ENCODE measurements at places on chromosomes 16 and 17.

- DNase-seq = no peak
These were observed 1.4 kb downstream of the RAB26 start for GRCh38 chr16:2149630-2150417.

GRCh38 chr16:67063008-67063407 is 34.1 kb downstream of the CBFB start:
- no peak for DNase-seq

- no peak for DNase-seq
These were observed at the start of gene HS3ST2 for GRCh38 chr16:22813948-22814710. Gene HS3ST2, plus strand, starts transcription at chr16:22814162. Its CDS starts 449 bp downstream, at chr16:22814611.

- DNase-seq = no peak
These were observed 8.2 kb upstream of the STH start for GRCh38 chr17:45990886-45991285.

DNA sequence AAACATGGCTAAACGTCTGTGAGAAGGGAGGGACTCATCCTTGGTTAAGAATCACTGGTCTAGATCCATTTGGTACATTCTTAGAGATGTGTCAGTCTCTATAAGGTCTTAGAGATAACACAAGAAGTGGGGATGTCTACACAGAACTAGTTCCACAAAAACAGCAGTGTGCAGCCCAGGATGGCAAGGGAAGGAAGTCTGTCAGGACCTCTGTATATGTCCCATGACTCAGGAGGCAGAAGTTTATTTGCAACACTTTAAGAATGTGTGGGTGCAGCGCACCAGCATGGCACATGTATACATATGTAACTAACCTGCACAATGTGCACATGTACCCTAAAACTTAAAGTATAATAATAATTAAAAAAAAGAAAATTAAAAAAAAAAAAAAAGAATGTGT is 548.5 kb upstream of the SOX9 start:
- DNase-seq = no peak

GRCh38 chr17:17710728-17711541 is 29.7 kb downstream of the RAI1 start:
- DNase-seq = no peak

- DNase-seq = no peak
These were observed 19.7 kb downstream of the QPRT start for GRCh38 chr16:29698484-29699323.

DNA sequence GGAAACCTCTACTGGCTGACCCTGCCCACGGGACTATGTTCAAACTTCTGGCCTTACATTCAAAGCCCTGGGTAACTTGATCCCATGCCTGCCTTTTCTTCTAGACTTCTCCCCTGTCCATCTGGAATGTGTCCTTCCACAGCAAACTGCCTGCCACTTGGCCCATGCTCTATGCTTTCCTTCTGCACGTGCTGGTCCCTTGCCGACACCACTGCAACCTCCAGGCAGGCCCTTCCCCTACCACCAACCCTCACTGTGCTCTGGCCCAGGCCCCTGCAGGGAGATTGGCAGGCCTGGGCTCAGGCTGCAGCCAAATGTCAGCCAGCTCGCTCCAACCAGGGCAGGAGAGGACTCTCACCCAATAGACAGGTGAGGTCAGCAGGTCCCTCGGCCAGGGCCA is 11.0 kb downstream of the HSD11B2 start:
- DNase-seq = no peak

DNA sequence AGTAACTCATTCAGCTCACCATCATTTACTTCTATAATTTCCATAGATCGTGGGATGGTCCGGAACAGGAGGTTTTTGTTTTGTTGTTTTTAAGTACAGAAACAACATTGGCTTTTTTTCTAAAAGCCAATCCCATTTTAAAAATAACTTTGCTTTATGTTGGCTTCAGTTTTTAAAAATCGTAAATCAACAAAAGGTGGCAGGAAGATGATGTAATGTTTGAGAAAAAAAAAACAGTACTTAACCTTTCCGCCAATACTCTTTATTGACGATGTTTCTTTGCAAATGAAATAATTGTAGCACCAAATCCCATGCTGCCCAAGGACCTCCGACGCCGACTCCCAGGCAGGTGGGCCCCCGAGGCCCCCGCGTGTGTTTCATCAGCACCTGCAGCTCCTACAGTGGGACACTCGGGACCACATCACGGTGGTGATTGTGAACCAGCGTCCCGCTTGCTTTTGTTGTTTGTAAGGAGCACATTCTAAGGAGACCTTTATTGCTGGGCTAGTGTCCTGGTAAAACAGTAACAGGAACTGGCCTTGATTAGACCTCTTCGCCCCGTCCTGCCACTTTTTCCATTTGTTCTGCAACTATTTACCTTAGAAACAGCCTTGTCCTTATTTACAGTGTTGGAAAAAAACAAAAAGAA is 140.2 kb upstream of the CHMP6 start:
- no peak for DNase-seq

DNA sequence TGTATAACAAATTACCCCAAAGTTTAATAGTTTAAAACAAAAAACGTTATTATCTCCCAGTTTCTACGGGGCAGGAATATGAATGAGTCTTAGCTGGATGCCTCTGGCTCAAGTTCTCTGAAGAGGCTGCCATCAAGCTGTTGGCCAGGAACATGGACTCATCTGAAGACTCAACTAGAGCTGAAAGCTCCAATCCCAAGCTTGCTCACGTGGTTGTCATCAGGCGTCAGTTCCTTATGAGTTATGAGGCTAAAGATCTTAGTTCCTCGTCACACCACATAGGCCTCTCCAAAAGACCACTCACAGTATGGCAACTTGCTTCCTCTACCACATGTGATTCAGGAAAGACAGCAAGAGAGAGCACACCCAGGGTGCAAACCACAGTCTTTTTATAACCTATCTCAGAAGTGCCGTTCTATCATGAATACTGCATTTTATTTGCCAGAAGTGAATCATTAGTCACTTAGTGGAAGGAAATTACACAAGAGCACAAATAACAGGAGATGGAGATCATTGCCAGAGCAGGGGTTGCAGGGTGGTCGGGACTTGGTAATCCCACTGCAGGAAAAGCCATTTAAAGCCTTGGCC is 48.7 kb upstream of the NLK start:
- DNase-seq = no peak

Data from stimulated activated CD4-positive, alpha-beta T cell treated with anti-CD3 and anti-CD28 coated beads, TNF-alpha, amount 100 ng/mL, for 48 hours (primary cell).